ENCODE measurements at places on chromosomes 1 and 21.

DNA sequence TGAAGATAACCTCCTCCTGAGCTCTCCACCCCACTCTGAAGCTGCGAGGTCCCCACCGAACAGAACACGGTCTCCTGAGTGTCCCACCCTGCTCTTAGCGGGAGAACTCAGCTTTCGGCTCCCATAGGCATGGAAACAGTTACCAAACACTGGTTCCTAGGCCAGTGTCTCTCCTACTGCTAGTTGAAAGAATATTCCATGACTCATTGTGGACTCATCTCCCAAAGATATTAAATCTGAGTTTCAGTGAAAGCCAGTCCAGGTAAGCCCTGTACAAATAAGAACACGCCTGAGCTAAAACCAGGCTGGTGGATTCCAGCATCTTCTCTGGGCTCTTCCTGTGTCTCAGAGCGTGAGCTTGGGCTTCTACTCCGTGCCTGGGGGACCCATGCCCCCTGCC, 107.5 kb upstream of the CLDN14 start:
- DNase-seq = no peak

DNA sequence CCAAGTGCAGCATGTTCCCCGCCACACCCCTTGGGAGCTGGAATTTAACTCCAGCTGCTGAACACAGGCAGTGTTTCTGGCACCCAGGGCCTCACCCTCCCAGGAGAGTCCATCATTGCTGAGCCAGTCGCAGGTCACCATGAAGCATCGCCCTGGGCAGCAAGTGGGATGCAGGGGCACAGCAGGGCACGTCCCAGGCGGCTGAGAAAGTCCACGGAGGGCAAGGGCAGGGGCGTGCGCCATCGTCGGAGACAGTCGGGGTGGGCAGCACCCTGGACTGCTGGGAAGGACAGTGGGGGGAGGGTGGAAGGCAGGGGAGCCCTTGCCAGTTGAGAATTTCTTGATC, 69.2 kb upstream of the PDE9A start:
- no peak for DNase-seq

- no peak for DNase-seq
Observed at GRCh38 chr1:100308777-100309176, 42.8 kb downstream of the RTCA start.

DNA sequence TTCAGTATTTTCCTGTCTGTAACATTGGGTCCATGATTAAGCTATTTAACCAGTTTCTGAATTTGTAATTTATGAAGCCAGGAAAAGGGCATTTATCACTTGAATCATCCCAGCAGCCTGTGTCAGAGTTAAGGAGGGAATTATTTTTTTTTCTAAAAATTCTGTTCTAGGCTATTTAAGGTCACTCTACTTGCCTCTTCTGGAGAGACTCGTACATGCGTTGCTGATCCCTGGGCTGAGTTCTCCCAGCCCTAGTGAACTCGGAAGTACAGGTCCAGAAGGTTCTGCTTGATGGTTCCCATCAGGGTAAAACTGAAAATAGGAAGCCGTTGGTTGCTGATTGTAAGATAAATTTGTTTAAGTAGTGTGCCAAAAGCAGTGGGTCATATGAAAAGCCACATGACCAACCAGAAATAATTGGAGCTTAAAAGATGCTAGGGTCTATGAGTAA, 90.7 kb downstream of the GPR88 start:
- DNase-seq = no peak

DNA sequence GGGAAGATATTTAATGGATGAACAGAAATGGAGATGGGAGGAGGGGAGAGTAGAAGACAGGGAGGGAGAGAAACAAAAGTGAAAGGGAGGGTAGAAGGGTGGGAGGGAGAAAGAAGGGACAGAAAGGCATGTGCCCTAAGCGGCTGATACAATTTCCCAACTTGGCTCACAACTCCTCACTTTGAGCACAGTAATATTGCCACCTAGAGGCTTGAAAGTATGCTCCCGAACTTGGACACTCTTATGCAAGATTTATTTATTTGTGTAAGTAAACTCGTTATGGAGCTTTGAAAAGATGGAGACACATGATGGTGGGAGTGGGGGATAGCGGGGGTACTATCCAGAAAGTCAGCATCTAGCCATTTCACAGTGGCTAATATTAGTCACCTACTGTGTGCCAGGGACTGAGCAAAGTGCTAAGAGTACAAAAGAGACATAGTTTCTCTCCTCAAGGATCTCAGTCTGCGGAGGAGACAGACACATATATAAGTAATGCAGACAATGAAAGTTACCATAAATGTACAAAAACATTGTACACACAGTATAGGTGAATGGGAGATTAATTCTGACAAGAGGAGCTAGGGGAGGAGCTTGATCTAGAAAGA, 189.7 kb downstream of the SEC16B start:
- DNase-seq = no peak

DNA sequence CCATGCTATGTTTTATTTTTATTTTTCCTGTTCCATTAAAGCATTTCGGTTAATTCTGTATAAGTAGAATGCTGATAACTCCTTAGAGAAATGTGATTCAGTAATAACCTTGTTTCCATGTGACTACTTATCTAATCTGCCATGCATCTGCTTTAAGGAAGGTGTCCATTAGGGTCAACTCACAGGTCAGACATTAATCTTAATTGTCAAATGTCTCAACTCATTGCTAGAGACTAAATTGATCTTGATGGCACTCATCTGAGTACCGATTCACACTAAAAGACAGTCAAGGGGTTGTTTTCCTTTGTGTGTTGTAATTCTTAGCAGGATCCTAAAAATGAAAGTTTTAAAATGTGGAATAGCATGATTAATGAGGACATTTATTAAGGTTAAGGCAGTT, 41.8 kb downstream of the ITSN1 start:
- DNase-seq = no peak

- DNase-seq = no peak
Observed at GRCh38 chr1:12524266-12524665, 93.7 kb downstream of the DHRS3 start.
